ENCODE measurements at places on chromosomes 12 and 14. TPM values are rescaled to one million over a fixed set of nuclear protein-coding genes. Genes with fewer than 3 reads are reported as not detected.

Gene CHFR
- total RNA-seq, result 21.6 TPM

Gene MANSC4
- 0.17 TPM for total RNA-seq

Gene SPSB2
- total RNA-seq, result 12.8 TPM

Gene IQSEC3
- total RNA-seq, result 1.3 TPM

Gene FOXN4
- total RNA-seq, result not detected

Gene MFAP5
- 9.0 TPM for total RNA-seq

Gene LAG3
- total RNA-seq, result 0.26 TPM

Gene IGF1
- 1.3 TPM for total RNA-seq

Gene RDH16
- total RNA-seq, result 0.17 TPM

Gene PDE3A
- total RNA-seq, result 0.26 TPM

Gene LRP1-AS
- total RNA-seq, result not detected

Gene SRSF9
- total RNA-seq, result 188 TPM

Gene BEGAIN
- total RNA-seq, result under 0.01 TPM

Gene TOGARAM1
- 22.1 TPM for total RNA-seq

Gene IRAK3
- total RNA-seq, result 7.4 TPM

Gene GPR162
- total RNA-seq, result 11.8 TPM

GRCh38 chr12:106769078-106769477 is 5.4 kb upstream of the RIC8B start:
- peak; percentile 65 for DNase-seq

DNA sequence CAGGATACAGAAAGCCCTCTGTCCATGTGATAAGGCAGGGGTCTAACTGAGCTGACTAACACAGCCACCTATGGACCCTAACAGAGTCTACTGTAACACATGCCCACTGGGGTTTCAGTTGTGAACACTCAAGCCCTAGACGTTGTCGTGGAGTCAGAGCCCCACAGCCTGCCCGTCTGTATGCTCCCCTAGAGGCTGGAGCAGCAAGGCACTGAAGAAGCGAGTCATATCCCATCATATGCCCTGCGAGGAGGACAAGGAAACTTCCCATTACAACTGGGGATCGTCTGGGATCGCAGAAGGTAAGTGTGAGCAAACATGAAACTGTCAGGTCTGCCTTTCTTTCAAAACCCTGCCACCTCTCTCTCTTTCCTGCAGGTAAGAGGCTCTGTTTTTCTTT is 138.1 kb downstream of the GPR65 start:
- DNase-seq, result no peak

GRCh38 chr12:124993626-124994436 is at the start of gene BRI3BP:
Gene BRI3BP (plus strand): TSS chr12:124993645. CDS start chr12:124993791, 146 bp downstream.
- DNase-seq, result peak; percentile 30

DNA sequence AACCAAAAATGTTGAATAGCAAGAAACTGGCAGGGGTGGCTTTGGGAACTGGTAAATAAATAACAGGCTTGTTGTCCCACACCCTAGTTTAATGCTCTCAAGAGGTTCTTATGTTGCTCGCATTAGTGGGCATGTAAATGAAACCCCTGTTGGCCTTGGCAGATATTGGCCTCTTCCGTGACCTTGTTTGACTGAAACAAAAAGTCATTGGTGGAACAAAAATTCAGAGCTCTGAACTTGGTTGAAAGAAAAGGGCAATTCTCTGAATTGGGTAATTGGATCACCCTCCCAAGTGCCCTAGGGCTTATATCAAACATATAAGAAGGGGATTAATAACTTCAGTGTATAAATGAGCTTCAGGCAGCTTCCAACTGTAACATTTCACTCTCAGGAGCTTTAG is 426.2 kb downstream of the ZFP36L1 start:
- DNase-seq, result no peak

DNA sequence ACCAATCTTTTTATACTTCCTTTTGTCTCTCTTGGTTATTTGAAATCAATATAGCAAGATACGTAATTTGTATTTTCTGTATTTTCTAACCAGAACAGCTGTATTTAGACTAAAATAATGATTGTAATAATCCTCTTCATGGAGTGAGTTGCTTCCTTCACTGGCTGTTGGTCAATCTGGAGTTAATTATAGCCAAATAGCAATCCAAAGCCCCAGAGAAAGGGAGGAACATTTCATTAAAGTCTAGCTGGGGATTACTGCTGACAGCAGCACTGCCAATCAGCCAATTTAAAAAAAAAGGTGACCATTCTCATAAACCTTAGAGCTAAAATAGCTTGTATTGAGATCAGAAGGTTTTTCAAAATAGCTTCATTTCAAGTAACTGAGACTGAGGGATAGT is 118.0 kb downstream of the TRHDE start:
- no peak for DNase-seq

DNA sequence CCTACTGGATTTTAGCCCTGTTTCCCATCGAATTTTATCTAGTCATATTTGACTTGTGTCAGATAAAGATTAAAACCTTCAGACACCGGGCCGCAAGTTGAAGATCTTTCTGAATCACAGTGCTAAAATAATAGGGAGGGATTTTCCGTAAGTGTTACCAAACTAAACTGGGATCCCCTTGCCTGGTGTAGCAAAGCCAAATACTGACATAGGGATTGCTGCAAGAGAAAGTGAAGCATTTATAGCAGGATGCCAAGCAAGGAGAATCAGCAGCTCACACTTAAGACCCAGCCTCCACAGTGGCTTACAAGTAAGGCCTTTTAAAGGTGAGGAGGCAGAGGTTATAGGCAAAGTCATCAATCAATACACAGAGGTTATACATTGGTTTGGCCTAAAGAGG is 147.4 kb downstream of the AKAP6 start:
- DNase-seq, result no peak

DNA sequence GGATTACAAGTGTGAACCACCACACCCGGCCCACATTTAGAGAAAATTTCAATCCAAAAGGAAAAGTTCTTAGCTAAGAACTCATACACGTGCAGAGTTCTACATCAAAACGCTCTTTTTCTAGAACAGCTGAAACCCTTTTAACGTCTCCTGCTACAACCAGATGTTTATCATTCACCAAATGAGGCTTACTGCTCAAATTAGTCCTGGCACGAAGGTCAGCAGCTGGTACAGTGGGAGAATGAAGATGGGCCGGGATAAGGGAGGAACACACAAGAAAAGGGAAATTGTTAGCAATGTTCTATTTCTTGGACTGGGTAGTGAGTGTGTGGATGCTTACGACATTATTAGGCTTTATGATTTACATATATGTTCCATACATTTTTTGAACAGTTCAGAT is 37.2 kb downstream of the PRKAB1 start:
- DNase-seq, result no peak

- peak; percentile 87 for DNase-seq
Measured at GRCh38 chr12:80189241-80189640, 89.9 kb downstream of the OTOGL start.

DNA sequence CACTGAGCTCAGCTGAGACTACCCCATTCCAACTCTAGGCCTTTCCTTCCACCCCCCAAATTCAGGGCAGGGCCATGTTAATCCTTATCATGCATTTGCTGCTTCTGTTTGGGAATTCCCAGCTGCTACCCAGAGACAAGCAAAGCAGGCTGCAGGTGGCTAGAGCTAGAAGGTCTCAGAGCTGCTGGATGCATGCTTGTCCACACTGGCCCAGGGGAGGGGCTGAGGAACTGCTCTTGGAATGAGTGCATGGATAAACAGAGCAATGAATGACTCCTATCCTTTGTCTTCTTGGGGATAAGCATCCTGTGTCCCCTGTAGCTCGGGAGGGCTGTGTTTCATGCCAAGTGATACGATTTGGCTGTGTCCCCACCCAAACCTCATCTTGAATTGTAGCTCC is 136.8 kb upstream of the NOS1 start:
- DNase-seq, result no peak

GRCh38 chr14:77582511-77582910 is 33.9 kb downstream of the SPTLC2 start:
- no peak for DNase-seq

GRCh38 chr14:65805113-65805473 is 392.6 kb downstream of the FUT8 start:
- DNase-seq, result no peak

DNA sequence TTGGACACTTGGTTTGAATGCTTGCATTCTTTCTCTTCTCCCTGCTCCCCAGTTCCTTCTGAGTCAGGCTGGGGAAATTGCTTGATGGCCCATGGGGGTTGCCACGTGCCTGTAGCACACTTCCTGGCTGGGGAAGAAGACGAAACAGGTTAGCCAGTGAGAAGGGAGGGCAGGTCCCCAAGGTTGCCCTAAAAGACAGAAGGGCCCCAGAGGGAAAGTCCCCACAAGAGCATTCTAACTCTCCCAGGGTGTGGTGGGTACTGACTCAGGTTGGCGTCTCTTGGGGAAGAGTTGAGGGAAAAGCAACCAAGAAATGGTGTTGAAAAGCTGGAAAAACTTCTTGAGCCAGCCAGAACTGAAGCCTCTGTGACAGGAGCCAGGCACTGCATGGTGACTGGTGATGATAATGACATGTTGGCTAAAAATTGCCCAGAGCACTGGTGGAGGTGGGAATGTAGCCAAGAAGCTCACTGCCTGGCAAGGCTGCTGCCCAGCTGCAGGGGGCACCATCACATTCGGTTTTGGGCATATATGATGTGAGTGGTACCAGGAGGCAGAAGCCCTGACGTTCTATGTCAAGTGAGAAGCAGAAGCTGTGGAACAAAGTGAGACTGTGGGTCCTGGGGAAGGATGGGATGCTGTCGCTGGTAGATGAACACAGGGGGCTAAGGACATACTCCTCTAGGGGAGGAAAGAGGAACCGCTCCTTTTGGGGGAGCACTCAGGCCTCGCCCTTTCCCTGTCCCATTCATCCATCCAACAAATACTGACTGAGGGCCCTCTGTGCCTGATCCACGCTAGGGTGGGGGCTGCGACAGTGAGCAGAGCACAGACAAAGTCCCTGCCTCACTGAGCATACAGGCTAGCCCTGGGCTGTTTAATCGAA is 8.1 kb upstream of the RABGGTA start:
- no peak for DNase-seq

DNA sequence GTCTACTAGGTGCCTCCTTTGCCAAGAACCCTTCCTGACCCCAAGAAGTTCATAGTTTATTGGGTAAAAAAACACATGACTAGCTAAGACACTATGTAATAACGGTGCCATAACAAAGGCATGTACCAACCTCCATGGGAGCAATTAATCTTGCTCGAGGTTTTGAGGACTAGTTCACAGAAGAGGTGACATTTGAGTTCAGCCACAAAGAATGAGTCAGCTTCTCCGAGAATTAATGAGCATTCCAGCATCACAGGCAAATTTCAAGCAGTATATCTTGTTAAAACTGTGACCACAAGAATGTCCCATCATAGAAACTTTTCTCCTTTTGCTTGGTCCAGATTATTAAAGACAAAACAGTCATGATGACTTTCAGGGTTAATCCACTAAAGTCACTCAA is 113.0 kb upstream of the RAP1B start:
- peak; percentile 100 for DNase-seq

DNA sequence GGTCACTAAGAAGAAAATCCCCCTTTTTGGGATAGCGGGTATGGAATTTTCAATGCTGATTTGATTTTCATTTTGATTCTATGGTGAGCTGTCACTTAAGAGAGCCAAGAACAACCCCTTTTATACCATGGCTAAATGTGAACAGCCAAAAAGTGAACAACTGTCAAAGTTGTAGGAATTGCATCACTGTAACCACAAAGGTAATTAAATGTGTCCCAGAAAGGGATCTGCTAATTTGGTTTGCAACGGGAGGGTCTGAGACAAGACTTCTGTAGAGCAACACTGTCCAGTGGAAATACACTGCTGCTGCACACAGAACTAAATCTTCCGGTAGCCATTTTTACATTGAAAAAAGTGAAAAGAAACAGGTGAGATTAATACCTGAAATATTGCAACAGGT is 14.6 kb downstream of the CHST11 start:
- no peak for DNase-seq

DNA sequence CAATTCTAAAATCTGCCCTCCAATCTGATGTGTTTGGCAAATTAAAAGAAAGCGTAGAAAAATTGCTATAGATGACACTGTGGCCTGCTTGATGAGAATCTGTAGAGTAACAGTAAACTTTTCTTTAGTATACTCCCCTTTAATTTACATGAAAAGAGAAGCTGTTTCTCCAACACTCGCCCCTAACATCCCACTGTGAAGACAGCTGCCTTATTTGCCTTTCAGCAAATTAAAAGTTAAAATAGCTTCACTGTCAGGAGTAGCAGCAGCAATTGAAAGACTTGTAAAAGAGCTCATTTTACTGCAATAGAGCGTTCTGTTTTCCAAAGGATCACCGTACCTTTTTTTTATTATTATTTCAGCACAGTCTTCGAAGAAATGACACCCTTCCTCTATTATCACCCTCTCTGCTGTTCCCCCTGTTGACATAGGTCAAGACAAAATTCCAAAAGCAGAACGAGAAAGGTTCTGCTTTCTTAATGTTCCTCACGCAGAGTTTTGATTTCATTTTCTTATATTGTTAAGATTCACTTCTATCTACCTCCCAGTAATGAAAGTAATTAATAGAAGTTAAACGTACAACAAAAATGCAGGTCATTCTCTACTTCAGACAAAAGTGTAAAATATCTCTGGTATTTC is 153.5 kb upstream of the USP15 start:
- DNase-seq, result no peak

DNA sequence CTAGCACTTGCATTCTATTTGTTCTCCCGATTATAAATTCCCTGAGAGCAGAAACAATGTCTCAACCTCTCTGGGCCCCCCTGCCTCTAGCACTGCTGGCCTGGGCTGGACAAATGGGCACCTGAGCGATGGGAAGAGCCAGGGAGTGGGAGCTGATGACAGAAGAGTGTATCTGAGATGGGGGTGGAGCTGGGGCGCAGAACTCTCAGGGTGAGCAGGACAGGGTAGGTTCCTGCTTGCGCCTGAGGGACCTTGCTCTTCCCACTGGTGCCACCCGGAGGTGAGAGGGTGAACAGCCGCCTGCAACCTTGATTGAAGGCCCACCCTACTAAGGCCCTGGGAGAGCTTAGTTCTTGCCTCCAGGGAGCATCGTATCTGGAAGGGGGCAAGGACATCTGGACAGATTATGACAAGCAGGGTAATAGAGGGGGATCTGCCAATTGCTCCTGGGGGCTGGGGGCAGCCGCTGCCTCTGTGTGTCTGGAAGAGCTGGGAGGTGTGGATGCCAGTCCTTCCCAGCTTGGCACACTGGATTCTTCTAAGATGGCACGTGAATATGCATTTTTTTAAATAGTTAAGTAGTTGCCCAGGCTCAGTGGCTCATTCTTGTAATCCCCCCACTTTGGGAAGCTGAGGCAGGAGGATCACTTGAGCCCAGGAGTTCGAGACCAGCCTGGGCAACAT is 43.0 kb upstream of the TSPAN9 start:
- peak; percentile 70 for DNase-seq

GRCh38 chr12:82757059-82757458 is 70.4 kb downstream of the TMTC2 start:
- no peak for DNase-seq

- DNase-seq, result no peak
Measured at GRCh38 chr12:65656156-65656882, 168.0 kb upstream of the HMGA2 start.

DNA sequence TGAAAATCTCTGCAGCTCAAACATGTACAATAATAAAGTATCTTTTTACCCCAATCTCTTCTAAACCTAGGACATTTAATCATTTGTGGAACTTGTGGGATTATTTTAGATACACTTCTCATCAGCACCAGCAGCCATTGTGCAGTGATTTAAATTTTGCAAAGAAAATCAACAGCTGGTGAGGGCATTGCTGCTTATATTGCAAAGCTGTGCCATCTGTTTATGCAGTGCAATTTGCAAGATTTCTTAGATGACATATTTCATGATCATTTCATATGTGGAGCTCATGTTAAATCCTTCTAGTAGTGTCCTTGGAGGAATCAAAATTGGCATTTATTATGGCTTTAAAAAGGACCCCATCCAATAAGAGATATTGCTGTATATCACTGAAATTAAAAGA is 320.7 kb downstream of the BTG1 start:
- DNase-seq, result no peak
